Hematopoietic multipotent progenitor cell treated with erythropoietin and hydrocortisone succinate and interleukin-3 and kit ligand, for 8 days (in vitro differentiated cells): ENCODE measurements at places on chromosomes 6 and 20.

DNA sequence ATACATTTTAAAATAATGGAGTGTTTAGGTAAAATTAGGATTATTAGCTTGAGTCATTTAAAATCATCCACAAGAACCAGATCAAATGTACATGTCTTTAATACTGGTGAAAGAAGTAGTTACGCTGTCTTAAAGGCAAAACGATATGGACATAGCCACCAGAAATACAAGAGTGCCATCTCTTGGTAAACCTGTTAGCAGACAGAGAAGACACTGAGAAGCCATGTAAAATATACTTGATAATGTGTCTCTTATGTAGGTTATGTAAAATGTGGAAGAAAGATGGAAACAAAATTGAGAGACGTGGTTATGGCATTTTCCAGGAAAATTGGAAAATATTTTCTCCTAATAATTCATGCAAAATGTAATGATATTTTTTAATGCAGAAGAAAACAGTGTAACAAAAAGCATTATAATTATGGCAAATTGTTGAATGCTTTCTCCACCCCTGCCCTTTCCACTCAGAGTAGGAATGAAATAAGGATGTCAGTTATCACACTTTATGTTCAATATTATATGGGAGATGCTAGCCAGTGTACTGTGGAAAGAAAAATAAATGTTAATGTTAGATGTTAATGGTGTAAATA, 12.2 kb upstream of the SLC17A2 start:
- DNase-seq: peak; percentile 77

GRCh38 chr20:8940326-8940725, 128.6 kb upstream of the PLCB4 start:
- no peak for DNase-seq

DNA sequence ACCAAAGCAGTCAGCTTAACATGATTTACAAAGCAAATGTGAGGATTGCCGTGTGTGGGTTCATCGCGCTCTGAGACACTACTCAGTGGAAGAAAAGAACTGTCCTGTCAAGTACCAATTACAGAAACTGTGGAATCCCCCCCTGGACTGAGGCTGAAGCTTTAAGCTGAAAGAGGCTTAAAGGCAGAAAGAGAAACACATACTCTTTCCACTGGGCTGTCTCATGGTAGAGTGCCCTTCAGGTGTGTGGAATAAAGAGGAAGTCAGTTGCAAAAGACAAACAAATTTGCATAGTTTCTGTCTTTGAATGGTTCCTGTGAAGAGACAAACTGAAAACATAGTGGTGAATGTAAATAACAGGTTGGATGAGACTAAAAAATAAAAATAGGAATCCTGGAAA, 560.4 kb upstream of the SYNCRIP start:
- DNase-seq: no peak

- DNase-seq: no peak
These were observed 104.8 kb downstream of the ARID1B start for GRCh38 chr6:156881687-156882629.

- peak; percentile 86 for DNase-seq
These were observed 1.7 kb downstream of the LOC128125822 start for GRCh38 chr6:63573899-63574553.

DNA sequence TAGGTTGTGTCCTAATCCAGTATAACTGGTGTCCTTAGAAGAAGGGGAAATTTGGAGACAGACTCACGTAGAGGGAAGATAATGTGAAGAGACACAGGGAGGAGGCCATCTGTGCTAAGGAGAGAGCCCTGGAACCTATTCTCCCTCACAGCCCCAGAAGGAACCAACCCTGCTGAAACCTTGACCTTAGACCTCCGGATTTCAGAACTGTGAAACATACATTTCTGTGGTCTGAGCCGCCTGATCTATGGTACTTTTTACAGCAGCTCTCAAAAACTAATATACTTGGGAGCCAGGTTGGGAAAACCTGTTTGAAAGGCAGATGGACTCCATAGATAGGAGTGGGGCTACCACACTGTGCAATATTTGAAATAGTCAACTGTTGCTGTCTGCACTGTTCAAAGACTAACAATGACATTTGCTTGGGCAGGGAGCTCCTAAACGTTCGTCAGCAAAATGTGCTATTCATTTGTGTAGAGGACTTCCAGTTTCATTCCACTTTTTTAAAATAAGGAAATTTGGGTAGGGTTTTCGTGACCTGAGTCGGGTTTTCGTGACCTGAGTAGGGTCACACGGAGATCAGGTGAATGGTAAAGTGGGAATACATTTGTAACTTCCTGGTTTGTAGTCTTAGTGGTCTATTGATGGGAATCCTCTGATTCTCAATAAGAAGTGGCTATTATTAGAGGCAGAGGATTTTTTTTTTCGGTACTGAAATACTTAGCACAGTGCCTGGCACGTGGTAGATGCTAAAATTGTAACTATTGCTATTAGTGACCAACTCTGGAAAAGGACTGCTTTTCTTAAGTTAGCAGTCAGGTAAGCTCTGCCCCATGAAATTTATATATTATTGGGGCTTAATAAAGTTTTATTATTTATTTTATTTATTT, 11.4 kb downstream of the TAGAP start:
- no peak for DNase-seq

GRCh38 chr20:37347347-37347823, 1.4 kb downstream of the SRC start:
- DNase-seq: no peak

- no peak for DNase-seq
These were observed 11.6 kb downstream of the TNFAIP3 start for GRCh38 chr6:137878486-137879285.

GRCh38 chr6:35392773-35393672, 50.7 kb downstream of the PPARD start:
- DNase-seq: no peak

GRCh38 chr6:158627940-158628211, 16.7 kb downstream of the DYNLT1 start:
- no peak for DNase-seq
